ENCODE measurements at places on chromosomes 6 and 20.
A peak's percentile ranks its signal among the peaks of the same experiment; 100 is the strongest.

GRCh38 chr6:73669005-73669404 lies 15.2 kb upstream of the SLC17A5 start:
- DNase-seq, result no peak

DNA sequence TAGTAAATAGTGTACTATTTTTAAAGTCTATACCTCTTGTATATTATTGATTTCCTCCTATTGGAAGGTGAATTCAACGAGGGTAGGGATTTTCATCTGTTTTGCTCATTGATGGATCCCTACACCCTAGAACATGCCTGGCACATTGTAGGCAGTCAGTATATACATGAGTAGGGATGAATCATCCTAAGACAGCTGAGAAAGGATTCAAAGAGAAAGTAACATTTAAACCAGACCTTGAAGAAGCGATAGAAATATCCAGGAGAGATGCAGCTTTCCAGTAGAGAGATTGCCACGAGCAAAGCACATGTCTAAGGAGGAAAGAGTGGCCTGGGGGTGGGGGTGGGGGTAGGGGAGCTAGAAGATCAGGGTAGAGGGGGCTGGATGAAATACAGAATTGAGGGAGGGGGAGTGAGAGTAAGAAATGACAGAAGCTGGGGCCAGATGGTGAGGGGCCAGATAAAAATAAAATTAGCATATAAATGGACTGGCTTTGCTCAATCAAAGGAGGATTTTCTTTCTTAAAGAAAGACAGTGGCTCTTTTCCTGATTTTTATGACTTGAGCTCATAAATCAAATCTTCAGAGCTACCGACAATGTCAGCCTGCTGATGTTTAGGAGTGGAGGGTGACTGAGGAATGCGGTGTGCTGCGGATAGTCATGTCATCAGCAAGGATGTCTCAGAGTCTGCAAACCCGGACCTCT lies 168.2 kb downstream of the SAMD5 start:
- DNase-seq, result peak; percentile 9

DNA sequence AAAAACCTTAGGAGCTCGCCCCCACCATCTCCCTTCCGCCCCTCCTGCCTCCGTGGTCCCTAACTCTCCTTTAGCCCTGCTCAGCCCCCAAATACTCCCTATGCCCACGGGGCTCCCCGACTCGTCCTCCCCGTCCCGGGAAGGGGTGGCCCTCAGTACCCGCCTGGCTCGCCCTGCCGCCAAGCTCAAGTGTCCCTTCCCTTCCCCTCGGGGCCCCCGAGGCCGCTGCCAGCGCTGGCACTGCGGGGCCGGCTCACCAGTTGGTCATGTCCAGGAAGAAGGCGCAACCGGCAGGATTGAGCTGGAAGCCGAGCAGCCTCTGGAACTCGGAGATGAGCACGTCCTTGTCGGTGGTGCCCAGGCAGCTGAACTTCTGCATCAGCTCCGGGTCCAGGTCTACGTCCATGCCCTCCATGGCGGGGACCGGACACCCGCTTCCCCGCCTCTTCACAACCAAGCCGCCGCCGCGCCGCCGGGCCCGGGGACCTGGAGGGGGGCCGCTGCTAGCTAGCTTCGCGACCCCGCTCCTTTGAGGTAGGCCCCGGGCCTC lies 303 bp downstream of the ILRUN start:
- DNase-seq, result no peak

- no peak for DNase-seq
These were observed 12.7 kb upstream of the MCUR1 start for GRCh38 chr6:13827032-13827431.

DNA sequence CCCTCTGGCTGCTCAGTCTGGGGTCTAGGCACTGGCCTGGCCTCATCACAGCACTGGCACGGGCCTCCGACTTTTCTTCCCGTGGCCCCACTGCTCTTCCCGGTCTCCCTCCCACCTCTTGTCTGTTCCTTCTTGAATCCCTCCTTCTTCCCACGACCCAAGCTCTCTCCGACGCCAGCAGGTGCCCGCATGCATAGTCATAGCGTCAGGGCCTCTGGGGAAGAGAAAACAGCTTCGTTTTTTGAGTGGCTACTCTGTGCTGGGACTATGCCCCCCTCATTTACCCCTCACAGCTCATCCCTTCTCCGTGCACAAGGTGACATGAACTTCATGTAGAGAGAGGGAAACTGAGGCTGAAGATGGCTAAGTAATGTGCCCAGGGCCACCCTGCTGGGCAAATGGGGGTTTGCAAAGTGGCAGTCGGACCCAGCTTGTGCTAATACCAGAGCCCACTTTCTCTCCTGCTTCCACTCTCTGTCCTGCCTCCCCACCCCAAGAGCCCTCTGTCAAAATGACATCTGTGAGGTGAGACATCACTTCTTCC lies 59.2 kb downstream of the SYNJ2 start:
- DNase-seq, result no peak

- no peak for DNase-seq
These were observed 56.6 kb downstream of the TNFRSF21 start for GRCh38 chr6:47253136-47253535.

GRCh38 chr20:33079259-33079658 lies at the start of gene BPIFB4:
TSS of gene BPIFB4 (plus strand) at chr20:33079643. CDS start at chr20:33081527, 1,884 bp downstream.
- peak; percentile 14 for DNase-seq

GRCh38 chr6:139486476-139486799 lies 112.0 kb upstream of the CITED2 start:
- no peak for DNase-seq
